ENCODE measurements at places on chromosomes 2 and 18.

DNA sequence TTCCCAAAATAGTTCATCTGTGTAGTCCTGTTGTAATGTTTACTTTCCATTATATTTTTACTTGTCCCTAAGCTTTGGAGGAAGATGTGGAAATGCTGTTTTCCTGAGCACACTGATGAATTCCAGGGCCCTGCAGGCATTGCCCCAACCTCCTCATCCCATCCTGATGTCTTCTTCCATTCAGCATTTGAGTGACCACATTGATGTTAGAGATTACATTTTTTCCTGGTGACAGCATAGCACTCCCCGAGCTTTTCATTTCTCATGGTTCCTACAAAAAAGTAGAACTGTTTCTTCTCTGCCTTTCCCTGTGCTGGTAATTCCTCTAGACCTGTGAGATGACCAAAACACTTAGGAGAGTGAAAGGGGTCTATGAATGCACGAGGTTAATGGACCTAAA, 4.8 kb downstream of the IL36A start:
- DNase-seq, result no peak
- H3K4me3 ChIP-seq, result no peak overlapping the region
- peaks cover 17% of the 10 kb centered on the region for H3K27me3 ChIP-seq
- H3K36me3 ChIP-seq, result no peaks in the 10 kb centered on the region

- H3K36me3 ChIP-seq, result no peaks in the 10 kb centered on the region
- no peak for DNase-seq
- no peak overlapping the region for H3K4me3 ChIP-seq
- no peaks in the 10 kb centered on the region for H3K4me1 ChIP-seq
- H3K27ac ChIP-seq, result no peak overlapping the region
These were observed 11.3 kb upstream of the OXER1 start for GRCh38 chr2:42775186-42775585.

DNA sequence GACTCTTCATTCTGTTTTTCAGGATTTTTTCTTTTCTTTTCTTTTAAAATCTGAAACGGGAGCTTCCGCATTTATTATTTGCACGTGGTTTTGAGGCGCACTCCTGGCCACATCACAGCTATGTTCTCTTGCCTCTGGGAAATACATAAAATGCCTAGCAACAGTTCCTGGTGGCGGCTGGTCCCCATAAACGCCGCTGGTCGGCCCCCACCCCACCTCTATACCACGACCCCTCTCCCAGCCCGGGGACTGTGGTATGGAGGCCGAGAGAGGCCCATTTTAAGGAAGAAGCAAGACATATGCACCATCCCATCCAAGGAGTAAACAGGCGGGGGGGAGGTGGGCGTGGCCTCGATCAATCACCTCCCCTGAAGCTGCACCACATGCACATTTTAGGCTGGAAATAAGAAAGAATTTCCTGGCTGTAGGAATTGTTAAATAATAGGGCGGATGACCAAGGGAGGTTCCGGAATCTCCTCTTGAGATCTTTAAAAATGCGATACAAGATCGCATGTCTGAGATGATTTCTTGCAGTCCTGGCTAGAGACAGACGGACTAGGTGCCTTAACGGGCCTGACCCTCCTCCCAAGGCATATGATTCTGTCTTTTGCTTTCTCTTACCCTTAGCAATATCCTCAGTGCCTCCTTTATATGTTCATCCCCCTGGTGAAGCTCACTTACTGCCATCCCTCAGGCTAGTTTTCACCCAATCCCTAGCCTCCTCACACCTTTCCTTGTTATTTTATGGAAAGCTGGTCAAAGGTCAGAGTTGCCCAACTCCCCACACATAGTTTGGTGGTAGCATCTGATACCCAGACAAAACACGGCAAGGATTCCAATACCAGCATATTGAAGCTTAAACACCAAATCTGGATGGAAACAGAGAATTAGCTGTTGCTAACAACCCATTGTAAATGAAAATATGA, 82.4 kb downstream of the BCL2 start:
- DNase-seq, result peak; percentile 25
- H3K4me1 ChIP-seq, result peaks cover 34% of the 10 kb centered on the region
- H3K4me3 ChIP-seq, result peak overlapping the region; percentile 32
- H3K27me3 ChIP-seq, result no peaks in the 10 kb centered on the region
- H3K27ac ChIP-seq, result peak overlapping the region; percentile 76
- H3K36me3 ChIP-seq, result no peaks in the 10 kb centered on the region

DNA sequence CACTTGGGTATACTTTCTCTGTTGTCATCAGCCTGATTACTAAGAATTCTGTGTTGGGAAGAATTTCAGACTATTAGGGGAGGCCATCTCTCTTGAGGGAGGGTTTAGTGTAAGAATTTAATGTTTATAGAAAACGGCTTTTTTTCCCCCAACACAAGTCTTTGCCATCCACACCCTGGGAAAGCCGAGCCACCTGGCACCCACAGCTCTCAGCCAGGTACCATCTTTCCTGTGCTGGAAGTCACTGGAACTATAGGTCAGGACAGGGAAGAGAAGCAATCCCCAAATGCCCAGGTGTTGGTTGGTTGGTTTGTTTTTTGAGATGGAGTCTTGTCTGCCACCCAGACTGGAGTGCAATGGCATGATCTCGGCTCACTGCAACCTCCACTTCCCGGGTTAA, 155.1 kb downstream of the SMAD7 start:
- H3K27me3 ChIP-seq, result no peaks in the 10 kb centered on the region
- DNase-seq, result no peak
- H3K4me3 ChIP-seq, result no peak overlapping the region
- no peak overlapping the region for H3K27ac ChIP-seq
- H3K4me1 ChIP-seq, result peaks cover 50% of the 10 kb centered on the region

GRCh38 chr2:47267711-47268086, 112.6 kb upstream of the STPG4 start:
- no peak overlapping the region for H3K27ac ChIP-seq
- H3K36me3 ChIP-seq, result no peaks in the 10 kb centered on the region
- H3K4me3 ChIP-seq, result no peak overlapping the region
- no peak for DNase-seq

GRCh38 chr2:137764646-137765045, 199.6 kb upstream of the HNMT start:
- no peak overlapping the region for H3K4me3 ChIP-seq
- no peaks in the 10 kb centered on the region for H3K4me1 ChIP-seq
- DNase-seq, result no peak

DNA sequence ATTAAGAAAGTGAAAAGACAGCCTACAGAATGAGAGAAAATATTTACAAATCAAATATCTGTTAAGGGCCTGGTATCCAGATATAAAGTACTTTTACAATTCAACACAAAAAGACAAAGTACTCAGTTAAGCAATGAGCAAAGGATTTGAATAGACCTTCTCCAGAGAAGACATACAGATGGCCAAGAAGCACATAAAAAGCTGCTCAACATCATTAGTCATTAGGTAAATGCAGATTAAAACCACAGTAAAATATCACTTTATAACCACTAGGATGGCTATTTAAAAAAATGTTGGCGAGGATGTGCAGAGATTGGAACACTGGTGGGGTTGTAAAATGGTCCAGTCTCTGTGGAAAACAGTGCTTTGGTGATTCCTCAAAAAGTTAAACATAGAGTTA, 38.9 kb downstream of the RAB31 start:
- no peak for DNase-seq
- H3K36me3 ChIP-seq, result no peaks in the 10 kb centered on the region
- H3K4me1 ChIP-seq, result peaks cover 12% of the 10 kb centered on the region
